HS-27A (cell line): ENCODE measurements at places on chromosomes 3 and 15.
A peak's percentile ranks its signal among the peaks of the same experiment; 100 is the strongest.

GRCh38 chr3:76107935-76108570 is 322.7 kb upstream of the ZNF717 start:
- DNase-seq, result no peak

- DNase-seq, result no peak
Observed at GRCh38 chr3:72887705-72888545, at the start of gene GXYLT2. GXYLT2 (plus strand) TSS chr3:72888046; CDS start chr3:72888234, 188 bp downstream.

DNA sequence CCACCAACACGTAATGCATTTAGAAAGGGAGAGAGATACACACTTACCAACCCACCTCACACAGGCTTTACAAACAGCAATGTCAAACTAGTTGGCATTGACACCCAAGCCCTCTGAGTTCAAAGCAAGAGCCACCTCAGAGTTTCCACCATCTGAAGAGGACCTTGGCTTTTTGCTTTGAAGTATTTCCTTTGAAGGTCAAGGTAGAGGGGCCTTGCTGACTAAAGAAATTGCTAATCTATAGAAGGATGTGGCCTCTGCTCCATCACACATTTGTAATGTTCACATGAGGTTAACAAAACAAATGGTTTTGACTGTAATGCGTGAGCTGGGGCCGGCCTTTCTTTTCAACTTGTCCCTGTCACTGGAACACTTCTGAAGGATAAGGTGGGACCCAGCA is 117.7 kb downstream of the POLR2M start:
- DNase-seq, result no peak

GRCh38 chr3:193971261-193971751 is 164.6 kb upstream of the HES1 start:
- no peak for DNase-seq

GRCh38 chr3:56365905-56366640 is 102.2 kb downstream of the ERC2 start:
- DNase-seq, result no peak

DNA sequence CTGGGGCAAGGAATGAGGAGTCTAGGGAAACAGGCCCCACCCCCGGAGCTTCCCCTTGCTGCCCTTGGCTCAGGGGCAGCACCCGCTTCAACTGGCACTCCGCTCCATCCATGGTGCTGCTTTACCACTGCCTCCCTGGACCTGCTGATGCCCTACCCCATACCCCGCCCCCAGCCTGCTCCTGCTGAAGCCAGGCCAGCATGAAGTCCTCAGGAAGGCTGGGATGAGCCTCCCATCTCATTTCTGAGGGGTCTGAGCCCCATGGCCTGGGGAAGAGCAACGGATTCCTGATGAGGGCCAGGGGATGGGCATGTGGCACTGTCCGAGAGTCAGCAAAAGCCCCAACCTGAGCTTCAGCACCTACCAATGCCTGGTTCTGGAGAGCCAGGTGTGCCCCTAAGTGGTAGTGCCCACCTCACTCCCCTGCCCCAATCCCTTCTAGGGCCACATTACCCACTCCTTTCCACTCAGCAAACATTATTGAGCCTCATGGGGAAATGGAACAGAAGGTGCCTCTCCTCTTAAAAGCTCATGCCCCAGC is 21.0 kb downstream of the SEC61A1 start:
- no peak for DNase-seq

- DNase-seq, result no peak
Observed at GRCh38 chr15:49145651-49146609, 9.5 kb downstream of the COPS2 start.

- no peak for DNase-seq
Observed at GRCh38 chr3:9097495-9097894, 134.2 kb upstream of the RAD18 start.

DNA sequence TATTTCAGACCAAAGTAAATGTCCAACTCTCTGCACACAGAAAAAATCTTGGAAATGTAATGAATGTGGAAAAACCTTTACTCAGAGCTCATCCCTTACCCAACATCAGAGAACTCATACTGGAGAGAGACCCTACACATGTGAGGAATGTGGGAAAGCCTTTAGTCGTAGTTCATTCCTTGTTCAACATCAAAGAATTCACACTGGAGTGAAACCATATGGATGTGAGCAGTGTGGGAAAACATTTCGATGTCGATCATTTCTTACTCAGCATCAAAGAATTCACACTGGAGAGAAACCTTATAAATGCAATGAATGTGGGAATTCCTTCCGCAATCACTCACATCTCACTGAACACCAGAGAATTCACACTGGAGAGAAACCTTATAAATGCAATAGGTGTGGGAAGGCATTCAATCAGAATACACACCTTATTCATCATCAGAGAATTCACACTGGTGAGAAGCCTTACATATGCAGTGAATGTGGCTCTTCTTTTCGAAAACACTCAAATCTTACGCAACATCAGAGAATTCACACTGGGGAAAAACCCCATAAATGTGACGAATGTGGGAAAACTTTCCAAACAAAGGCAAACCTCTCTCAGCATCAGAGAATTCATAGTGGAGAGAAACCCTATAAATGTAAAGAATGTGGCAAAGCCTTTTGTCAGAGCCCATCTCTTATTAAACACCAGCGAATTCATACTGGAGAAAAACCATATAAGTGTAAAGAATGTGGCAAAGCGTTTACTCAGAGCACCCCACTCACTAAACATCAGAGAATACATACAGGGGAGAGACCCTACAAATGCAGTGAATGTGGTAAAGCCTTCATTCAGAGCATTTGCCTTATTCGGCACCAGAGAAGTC is 8.0 kb upstream of the ZNF501 start:
- no peak for DNase-seq

GRCh38 chr3:194117104-194117845 is 18.7 kb upstream of the HES1 start:
- no peak for DNase-seq

GRCh38 chr3:71708476-71709105 is 16.6 kb downstream of the EIF4E3 start:
- DNase-seq, result no peak

DNA sequence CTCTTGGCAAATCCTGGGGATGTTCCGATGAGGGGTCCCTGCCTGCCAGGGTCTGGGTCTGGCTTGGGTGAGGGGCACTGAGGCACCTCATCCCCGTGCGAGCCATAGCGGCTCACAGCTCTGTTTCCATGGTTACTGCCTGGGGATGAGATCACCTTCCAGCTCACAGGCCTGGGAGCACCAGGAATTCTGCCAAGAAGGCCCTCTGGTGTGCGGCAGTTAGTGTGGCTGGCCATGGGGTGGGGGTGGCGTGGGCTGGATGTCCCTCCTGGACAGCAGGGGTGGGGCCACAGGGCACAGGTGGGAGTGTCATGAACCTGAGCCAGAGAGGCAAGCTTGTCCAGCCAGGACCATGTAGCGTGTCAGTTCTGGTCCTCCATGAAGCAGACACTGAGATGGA is 22.1 kb upstream of the PRR23E start:
- no peak for DNase-seq

DNA sequence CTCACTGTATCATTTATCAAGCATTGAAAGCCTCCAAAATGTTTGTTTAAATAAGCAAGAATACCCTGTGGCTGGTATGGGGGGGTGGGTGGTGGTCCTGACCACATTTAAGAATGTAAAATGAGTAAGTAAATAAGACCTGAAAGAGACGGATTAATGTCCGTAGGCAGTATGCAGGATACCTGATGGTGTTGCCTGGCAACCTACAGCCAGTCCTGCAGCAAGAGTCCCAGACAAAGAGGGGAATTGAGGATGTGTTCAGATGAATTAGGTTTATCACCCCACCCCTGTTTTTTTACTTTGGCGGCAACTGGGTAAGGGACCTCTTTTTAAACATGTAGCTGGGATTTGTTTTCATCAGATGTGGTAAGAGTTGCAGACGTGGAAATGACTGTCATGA is 99.8 kb upstream of the BFSP2 start:
- no peak for DNase-seq

DNA sequence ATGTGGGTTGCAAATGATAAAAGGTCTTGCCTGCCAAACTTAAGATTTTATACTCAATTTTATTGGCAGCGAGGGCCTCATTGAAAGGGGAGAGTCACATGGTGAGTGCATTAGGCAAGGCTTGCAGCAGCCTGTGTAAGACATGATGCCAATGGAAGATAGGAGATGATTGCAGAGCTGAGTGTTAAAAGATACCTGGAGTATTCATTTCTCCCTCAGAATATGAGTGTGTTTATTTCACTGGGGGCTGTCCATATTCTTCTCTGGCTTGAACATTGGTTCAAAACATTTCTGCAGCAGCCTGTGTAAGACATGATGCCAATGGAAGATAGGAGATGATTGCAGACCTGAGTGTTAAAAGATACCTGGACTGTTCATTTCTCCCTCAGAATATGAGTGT is 165.2 kb upstream of the NUDT16 start:
- no peak for DNase-seq

DNA sequence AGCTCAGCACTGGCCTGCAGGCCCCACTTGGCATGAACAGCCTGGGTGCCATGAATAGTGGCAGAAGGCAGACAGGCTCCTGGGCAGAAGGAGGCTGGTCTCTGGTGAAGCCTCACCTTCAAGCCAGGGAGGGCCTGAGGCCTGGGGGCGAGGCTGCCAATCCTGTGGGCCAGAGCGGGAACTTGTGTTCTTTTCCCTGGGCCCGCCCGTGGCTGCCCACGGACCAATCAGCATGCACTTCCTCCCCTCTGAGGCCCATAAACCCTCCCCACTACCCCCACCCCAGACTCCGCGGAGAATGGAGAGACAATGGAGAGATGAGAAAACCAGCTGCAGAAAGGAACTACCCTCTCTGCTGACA is 283.8 kb upstream of the ROBO1 start:
- no peak for DNase-seq

GRCh38 chr15:79244876-79245275 is 37.6 kb upstream of the ANKRD34C start:
- no peak for DNase-seq

GRCh38 chr15:68278595-68279405 is 1.3 kb downstream of the FEM1B start:
- DNase-seq, result no peak

DNA sequence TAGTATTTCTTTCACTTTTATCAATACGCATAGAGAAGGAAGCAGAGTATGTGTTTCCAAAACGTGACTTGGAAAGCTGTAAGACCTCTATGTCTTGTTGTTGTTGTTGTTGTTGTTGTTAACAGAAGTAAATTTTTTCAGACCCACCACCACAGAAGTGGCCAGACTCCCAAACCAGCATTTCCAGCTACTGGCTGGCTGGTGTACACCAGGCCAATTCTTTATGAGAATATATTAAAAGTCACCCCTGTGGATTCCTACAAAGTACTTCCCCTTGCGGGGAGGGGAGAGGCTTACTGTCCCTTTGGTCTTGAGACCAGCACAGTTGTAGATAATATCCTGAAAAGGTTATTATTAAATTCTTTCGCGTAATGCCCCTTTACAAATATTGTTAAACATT is 1.6 kb upstream of the FOXP1 start:
- no peak for DNase-seq

DNA sequence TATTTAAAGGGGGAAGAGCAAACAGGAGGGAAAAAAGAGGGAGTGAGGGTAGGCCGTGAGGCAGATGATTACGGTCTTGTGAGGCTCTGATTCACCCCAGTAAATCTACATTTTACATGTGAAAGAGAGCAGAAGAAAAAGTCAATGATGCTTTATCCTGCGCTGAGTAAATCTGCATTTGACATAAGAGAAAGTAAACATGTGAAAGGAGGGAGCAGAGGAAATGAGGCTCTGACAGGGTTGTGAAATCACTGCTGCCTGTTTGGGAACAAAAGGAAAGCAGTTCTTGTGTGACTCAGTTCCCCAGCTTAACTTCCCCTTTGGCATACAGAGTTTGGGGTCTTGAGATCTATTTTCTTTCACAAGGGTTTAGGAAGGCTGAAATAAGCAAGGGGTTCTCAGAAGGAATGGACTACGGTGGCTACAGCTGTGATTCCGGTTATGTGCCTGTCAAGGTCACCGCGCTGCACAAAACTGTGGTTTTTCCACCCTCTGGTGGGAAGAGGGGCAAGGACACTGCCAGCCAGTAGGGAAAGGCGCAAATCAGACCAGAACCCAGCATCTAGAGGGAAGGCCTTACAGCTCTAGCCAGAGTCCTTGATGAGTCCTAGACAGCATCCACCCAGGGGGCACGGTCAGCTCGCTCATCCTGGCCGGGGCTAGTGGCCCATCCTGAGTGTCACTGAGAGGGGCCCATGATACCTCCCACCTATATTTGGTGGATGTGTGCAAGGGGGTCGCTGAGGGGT is 18.9 kb upstream of the HCN4 start:
- DNase-seq, result no peak

DNA sequence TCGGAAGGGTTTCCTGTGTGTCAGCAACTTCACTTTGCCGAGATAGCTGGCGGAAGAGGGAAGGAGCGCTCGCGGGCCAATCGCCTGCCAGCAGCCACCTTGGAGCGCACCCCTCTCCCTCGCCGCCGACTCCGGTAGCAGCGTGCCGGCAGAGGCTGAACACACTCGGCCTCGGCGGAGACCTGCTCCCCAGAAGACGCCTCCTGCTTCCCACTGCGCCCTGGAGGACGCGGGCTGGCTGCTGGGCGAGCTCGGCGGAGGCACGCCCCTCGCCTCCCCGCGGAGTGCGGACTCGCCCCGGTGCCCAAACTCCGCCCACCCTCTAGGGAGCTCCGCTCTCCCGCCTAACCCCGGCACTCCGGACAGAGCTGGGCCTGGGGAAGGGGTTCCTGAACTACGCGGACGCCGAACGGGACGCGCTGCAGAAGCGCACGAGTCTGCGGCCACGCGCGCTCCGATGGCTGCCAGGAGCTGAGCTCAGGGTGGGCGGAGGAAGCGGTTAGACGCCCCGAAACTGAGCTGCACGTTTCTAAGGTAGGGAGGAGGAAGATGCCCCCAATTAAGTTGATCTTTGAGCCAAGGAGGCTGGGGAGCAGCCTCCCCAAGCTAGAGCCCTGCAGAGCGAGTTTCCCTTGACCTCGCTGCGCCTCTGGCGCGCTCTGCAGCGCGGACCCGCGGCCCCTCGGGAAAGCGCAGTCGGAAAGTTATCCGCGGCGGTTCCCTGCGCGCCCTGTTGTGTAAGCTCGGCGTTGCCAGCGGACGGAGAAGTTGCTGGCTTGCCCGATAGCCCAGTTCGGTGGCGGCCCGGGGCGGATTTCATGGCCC is at the start of gene P2RY1:
Gene P2RY1 (plus strand): TSS at position 356 of the 825 bp plus-strand sequence. CDS start 652 bp downstream, outside the sequence.
- DNase-seq, result no peak

DNA sequence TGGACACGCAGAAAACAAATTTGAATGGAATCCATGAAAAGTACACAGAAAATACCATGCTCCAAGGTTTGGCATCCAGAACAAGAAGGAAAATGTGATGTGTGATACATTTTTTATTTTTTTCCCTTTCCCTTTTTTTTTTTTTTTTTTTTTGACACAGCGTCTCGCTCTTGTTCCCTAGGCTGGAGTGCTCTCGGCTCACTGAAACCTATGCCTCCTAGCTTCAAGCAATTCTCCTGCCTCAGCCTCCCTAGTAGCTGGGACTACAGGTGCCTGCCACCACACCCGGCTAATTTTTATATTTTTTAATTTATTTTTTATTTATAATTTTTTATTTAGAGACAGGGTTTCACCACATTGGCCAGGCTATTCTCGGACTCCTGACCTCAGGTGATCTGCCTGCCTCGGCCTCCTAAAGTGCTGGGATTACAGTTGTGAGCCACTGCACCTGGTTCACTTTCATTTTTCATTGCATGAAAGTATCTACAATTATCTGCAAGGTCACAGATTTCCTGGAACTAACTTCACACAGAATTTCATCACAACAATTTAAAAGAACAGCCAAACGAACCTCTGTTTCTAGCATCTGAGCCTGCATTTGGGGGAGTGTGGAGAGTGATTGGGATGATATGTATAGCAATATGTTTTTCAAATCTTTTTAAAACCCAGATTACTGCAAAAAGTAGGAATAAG is 8.3 kb downstream of the POU1F1 start:
- no peak for DNase-seq

GRCh38 chr3:45938864-45939263 is 4.4 kb upstream of the CXCR6 start:
- DNase-seq, result peak; percentile 68

- DNase-seq, result no peak
Observed at GRCh38 chr3:191859531-191859930, 398.6 kb downstream of the PYDC2 start.
